Activated naive CD8-positive, alpha-beta T cell treated with anti-CD3 and anti-CD28 coated beads, Interleukin-2, amount 10 ng/mL, durations not matched to agents 7 days and 5 days (primary cell): ENCODE measurements at places on chromosomes 7 and 10. TPM values are rescaled to one million over a fixed set of nuclear protein-coding genes. Genes with fewer than 3 reads are reported as not detected.

Gene GJD4
- not detected for total RNA-seq

Gene HKDC1
- total RNA-seq: 1.1 TPM

Gene EPO
- total RNA-seq: 0.22 TPM

Gene CYP26C1
- not detected for total RNA-seq

Gene GTPBP10
- 29.3 TPM for total RNA-seq

Gene MAD1L1
- 72.7 TPM for total RNA-seq

Gene INMT
- total RNA-seq: 0.30 TPM
